ENCODE measurements at places on chromosomes 7 and 10. TPM values are rescaled to one million over a fixed set of nuclear protein-coding genes. Genes with fewer than 3 reads are reported as not detected.

The NEBL gene
- 0.11 TPM for total RNA-seq

The SPDYE2B gene
- total RNA-seq: not detected

DNA sequence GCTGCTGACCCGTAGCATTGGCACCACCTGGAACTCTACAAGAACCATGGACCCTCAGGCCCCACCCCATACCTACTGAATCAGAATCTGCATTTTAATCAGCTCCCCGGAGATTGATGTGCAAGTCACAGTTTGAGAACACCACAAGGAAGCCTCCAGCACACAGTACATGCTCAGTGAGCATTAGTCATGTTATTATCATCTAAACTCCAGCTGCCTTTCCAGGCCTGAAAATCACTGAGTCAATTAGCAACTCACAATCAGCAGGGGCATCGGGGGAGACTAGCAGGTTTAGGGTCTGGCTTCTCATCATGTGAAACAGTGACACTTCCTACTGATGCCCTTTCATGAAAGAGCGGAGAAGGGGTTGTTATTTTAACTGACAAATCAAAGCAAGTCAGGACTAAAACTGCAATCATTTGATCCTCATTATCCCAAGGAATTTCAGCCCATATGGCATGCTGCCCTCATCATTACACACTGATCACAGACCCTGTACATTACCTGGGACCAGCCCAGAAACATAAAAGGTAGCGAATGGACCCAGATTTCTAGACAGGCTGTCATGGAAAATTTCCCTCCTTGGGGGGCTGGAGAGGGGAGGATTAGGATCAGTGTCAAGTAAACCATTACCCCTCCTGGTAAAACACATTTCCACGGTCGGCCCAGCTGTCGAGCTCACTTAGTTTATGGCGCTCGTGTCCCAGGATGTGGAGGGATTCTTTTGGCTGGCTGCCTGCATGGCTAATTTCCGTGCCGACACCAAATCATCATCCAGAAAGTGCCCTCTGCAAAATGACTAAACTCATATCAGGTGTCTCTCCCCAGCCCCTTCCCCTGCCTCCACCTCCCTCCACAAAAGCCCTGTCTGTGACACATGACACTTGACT is 122.8 kb downstream of the PRLHR start:
- H3K27ac ChIP-seq: no peak overlapping the region
- peaks cover 3% of the 10 kb centered on the region for H3K27me3 ChIP-seq
- no peaks in the 10 kb centered on the region for H3K4me1 ChIP-seq

GRCh38 chr7:151248346-151249033 is at the start of gene SMARCD3:
Gene SMARCD3, minus strand, starts transcription at chr7:151248694. Its CDS starts 132 bp downstream, at chr7:151248562.
- peak within 1 kb of the TSS; percentile 43 for H3K4me3 ChIP-seq
- peaks cover 41% of the 10 kb centered on the region for H3K4me1 ChIP-seq
- DNase-seq: no peak
- H3K36me3 ChIP-seq: no peaks in the 10 kb centered on the region
- H3K27ac ChIP-seq: no peak within 1 kb of the TSS

DNA sequence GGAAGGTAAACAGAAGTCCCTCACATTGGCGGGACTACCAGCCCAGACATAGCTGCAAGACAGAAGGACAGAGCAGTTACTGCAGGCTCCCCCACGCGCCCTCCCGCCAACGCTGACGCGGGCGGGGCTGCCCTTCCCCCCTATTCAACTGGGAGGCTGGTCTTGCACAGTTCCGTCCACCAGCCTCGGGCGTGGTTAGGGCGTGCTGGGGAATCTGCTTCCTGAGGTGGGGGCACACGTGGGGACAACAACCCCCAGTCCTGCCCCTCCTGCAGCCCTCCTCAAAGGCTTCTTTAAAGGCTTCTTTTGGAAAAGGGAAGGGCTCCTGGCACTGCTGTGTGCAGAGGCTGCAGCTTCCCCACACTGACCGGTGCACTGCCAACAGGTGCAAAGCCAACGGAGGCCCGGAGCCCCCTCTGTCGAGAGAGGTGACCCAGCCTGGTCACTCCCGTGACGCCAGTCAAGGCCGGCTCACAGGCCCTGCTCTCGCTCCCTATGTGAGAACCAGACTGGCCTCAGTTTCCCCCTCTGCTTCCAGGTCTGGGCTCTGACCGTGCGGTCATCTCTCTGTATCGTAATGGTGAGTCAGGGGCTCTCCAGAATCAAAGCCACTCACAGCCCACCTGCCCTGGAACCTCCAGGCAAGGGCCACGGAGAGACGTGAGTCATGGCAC is 126.0 kb downstream of the EBF3 start:
- H3K36me3 ChIP-seq: no peaks in the 10 kb centered on the region
- no peak overlapping the region for H3K27ac ChIP-seq
- no peaks in the 10 kb centered on the region for H3K27me3 ChIP-seq

Measured in CD8-positive, alpha-beta memory T cell (primary cell).